ENCODE measurements at places on chromosomes 4 and X.

- no peak for DNase-seq
Observed at GRCh38 chr4:64617800-64618199, 208.6 kb upstream of the TECRL start.

DNA sequence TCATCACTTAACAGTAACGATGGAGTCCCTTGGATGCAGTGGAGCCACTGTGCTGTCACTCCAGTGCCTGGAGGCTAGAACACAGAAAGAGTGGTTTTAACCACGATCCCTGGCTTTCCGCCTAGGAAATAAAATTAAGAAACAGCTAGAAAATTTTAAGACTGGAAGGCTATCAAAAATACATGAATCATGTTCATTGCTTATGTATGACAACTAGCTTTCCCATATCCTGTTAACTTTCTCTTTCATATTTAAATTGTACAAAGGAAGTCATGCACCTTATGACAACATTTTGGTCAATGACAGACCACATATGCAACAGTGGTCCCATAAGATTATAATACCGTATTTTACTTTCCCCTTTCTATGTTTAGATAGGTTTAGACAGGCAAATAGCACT, 115.1 kb downstream of the GALNTL6 start:
- DNase-seq = no peak

- DNase-seq = no peak
Observed at GRCh38 chr4:85658766-85659439, 184.0 kb downstream of the ARHGAP24 start.

- DNase-seq = no peak
Observed at GRCh38 chr4:76523593-76523992, 88.6 kb downstream of the SHROOM3 start.

DNA sequence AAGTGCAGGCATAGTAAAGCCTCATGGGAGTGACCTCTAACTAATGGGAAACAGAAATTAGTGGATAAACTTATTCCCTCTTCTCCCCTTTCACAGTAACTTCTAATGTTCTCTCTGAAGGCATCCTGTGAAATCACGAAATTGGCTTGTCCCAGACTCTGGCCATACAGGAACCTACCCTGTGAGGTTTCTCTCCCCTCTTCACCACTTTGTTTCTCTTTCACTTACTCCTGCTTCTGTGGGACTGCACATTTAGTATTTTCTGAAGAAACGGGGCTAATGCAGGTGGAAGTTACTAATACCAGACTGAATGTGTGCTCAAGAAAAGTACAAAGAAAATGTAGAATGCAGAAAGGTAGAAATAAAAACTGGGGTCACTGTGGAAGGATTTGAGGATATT, 20.0 kb downstream of the ZNF330 start:
- DNase-seq = no peak

GRCh38 chrX:45540181-45540580, 339.5 kb upstream of the DIPK2B start:
- DNase-seq = no peak

- DNase-seq = no peak
Observed at GRCh38 chrX:118755633-118756032, 28.2 kb downstream of the IL13RA1 start.

DNA sequence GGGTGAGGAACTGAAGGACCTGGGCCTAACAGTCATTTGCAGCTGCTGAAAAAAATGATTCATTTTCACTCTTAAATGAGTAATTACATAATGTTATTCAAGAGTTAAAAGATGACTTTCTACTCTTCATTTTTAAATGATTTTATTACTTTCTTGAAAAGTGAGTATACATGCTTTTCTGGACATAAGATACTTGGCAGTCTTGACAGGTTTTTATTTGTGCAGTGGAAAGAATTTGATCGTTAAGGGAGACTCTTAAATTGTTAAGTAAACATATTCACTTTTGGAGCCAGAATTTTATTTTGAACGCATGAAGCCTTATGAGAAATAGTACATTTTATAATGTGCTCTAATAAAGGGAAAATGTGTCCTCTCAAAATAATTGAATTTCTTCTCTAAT, 245.7 kb downstream of the TENM3 start:
- DNase-seq = no peak

GRCh38 chrX:24025741-24026403, 1.1 kb downstream of the KLHL15 start:
- DNase-seq = no peak

- no peak for DNase-seq
Observed at GRCh38 chr4:159305129-159305528, 202.2 kb downstream of the RAPGEF2 start.

DNA sequence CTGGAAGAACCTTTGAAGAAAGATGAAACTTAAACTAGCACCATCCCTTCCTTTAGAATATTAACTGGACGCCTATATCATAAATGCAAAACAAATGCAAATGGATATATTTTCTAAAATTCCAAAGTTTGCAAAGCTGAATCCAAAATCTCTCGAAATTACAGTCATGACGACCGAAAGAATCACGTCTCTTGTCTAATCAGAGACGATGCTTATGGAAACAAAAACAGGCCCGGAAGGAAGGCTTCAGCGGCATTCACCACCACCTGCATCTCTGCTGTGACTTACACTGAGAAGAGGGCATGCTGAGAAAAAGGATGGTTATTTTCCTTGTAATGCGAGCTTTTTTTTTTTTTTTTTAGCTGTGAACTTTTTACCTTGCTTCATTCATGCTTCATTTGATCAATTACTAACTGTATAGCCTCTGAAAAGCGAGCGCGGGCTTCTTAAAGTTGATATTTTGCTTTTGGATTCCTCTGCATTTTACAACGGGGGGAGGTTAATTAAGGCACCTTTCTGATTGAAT, 209.3 kb downstream of the SOWAHB start:
- no peak for DNase-seq

GRCh38 chr4:157701695-157701994, 471.2 kb downstream of the GASK1B start:
- DNase-seq = no peak

- no peak for DNase-seq
Observed at GRCh38 chrX:33128048-33128805, 83.1 kb downstream of the DMD start.

DNA sequence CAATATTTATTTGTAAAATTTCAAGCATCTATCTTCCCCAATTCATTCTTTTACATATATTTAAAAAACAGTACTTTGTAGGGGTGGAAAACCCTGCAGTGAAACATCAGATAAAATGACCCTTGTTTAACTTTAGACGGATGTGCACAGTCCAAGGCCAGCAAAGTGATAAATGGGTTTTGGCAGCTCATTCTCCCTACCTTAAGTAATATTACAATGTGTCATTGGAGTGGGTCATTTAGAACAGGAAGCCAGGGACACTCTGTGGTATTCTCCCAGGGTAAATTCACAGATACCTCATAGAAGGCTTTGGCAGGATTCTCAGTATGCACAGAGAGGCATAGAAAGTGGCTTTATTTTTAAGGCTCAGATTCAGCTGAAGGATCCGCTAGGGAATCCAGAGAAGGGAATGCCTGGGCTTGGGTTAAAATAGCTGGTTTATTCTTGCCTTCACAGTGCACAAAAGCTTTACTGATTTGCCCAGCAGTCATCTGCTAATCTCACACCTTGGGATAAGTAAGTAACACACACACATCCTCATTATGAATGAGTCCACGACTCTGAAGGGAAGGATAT, 206.7 kb downstream of the RASL11B start:
- DNase-seq = no peak

- DNase-seq = no peak
Observed at GRCh38 chr4:134027931-134028330, 173.7 kb downstream of the PABPC4L start.

DNA sequence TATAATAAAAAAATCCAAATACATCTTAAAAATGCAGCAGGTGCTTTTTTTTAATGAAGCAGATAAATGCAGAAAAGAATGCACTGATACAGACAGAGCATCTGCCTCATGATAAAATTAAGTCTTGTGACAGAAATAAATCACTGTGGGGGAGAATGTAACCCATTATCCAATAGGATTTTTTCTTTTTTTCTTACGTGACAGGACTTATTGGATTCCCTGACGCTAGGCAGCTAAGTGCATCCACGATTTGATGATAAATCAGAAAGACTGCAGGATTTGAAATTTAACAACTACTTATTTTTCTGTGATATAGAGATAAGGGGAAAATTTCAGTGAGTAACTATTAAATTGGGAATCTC, 110.6 kb upstream of the PPARGC1A start:
- no peak for DNase-seq

GRCh38 chrX:24190500-24191156, 41.1 kb downstream of the ZFX start:
- no peak for DNase-seq

DNA sequence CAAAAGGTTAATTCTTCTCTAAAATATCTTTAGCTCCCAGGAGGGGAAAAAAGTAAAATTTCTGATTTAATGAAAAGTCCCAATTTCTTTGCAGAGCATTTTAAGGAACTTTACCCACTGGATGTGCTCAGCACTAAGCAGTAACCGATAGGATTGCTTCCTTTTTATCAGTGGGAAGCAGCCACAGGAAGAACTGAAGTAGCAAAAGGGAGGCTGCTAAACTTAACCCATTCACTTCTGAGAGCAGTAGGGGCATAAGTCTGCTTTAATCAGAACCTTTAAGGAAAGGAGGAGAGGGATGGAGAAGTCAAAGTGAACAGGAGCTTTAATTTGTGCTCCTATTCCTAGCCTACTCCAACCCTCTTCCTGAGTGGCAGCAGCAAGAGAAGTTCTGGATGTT, at the start of gene F8:
Gene F8, minus strand, starts transcription at position 139 of the 400 bp plus-strand sequence. CDS start 171 bp downstream, outside the sequence.
- no peak for DNase-seq

DNA sequence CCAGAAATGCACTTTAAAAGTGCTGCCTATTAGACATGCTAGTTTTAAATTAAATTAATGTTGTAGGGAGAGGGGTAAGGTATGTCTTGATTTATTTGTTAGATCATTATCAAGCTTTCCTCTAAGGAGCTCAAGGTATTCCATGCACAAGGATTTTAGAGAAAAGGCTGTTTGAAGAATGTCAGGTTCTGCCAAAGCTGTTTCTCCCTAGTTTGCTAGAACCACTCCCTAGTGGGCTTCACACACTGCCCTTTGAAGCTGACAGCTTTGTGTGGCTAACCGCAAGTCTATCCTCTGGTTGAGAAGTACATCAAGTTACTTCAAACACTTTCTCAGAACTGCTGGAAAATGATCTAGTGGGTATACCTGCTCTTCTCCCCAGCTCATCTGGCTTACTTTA, 32.3 kb downstream of the RASL11B start:
- DNase-seq = no peak

GRCh38 chrX:124415115-124415800, 68.9 kb downstream of the SH2D1A start:
- no peak for DNase-seq

GRCh38 chrX:122565952-122566351, 618.1 kb upstream of the GRIA3 start:
- no peak for DNase-seq

DNA sequence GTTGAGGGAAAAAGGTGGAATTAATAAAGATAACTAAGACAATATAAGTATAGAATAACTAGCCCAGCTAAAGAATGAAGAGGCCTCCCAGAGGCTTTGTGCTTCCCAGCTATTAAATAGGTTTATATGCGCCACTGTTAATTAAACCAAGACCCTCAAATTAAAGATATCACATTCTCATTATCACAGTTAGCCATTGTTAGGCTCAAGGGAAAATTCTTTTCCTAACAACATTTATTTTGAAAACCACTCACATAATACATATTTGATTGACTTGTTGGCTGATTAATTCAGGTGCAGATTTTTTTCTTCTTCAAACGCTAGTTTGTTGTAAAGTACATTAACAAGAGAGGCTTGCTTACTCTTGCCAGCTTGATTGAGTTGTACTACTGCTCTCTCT, 216.8 kb upstream of the TRAM1L1 start:
- no peak for DNase-seq

DNA sequence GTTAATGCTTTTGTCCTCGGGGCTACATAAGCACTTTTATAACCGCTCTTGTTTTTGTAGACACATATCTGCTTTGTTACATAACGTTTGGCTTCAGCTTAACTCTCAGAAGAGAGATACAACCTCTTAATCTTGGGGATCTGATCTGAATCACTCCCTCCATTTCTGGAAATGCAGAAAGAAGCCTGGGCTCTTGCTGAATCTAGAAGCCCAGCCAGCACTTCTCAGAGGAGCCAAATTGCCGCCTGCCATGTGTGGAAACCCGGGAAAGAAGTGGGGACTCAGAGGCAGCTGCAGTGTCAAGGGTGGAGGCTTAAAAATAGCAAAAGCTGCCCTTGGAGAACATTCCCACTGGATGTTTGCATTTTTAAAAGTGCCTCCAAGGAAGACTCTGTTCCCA, 69.3 kb upstream of the LDB2 start:
- no peak for DNase-seq

DNA sequence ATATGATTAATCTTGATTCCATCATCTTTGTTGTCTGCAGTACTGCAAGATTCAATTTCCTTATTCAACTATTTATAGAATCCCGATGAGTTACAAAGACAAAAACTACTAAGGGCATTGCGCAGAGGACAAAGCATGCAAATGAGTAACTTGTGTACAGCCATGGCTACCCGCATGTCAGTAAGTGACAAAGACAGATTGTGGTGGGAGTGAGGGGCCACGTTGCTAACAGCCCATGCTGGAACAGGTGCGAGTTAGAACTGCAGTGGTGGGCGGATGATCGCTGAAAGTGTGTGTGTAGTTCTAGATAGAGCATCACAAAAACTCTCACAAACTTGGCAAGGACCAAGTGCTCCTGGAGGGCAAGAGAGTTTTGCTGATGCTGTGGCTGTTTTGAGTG, 49.5 kb downstream of the ACOX3 start:
- DNase-seq = no peak

GRCh38 chr4:1075225-1075624, 38.1 kb downstream of the RNF212 start:
- DNase-seq = no peak

GRCh38 chr4:164359881-164360280, 394.1 kb upstream of the SMIM31 start:
- DNase-seq = no peak

DNA sequence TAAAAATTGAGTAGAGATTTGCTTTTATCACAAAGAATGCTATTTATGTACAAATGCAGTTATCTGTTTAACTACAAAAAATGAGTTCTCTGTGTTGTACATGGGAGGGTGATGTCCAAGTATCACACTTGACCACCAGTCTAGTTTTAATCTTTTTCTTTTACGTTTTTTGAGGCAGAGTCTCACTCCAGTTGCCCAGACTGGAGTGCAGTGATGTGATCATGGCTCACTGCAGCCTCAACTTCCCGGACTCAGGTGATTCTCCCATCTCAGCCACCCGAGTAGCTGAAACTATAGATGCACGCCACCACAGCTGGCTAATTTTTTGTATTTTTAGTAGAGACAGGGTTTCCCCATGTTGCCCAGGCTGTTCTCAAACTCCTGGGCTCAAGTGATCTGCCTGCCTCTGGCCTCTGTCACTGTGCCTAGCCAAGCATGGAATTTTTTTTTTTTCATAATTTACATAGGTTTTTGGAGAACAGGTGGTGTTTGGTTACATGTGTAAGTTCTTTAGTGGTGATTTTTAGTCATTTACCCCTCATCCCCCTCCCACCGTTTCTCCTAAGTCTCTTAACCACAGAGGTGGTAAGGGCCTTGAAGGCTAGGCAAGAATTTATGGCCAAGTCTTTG, 47.9 kb upstream of the RPA4 start:
- DNase-seq = no peak

GRCh38 chrX:1164322-1165288, 47.8 kb downstream of the CRLF2 start:
- no peak for DNase-seq

GRCh38 chrX:47232803-47233332, at the start of gene USP11:
USP11 (plus strand) TSS chrX:47233009; CDS start chrX:47233044, 35 bp downstream.
- no peak for DNase-seq
